ENCODE measurements at places on chromosomes 11 and 22.
A peak's percentile ranks its signal among the peaks of the same experiment; 100 is the strongest.

- no peak for DNase-seq
These were observed 24.6 kb downstream of the RPL3 start for GRCh38 chr22:39294571-39295468.

- DNase-seq, result no peak
These were observed 304.8 kb downstream of the ST3GAL4 start for GRCh38 chr11:126660321-126660720.

DNA sequence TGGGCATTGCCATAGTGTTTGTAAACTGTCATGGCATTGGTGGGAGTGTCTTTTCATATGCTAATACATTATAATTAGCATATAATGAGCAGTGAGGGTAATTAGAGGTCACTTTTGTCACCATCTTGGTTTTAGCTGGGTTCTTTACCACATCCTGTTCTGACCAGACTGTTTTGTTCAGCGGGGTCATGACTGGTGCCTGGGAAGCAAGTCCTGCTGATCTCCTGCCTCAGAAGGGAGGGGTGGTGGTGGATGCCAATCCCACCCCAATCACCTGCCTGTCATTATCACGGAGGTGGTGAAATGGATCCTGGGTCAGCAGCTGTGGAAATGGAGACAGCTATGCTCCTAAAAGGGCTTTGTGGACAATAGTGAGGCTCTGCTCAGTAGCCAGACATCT lies 31.2 kb downstream of the IL18 start:
- no peak for DNase-seq

DNA sequence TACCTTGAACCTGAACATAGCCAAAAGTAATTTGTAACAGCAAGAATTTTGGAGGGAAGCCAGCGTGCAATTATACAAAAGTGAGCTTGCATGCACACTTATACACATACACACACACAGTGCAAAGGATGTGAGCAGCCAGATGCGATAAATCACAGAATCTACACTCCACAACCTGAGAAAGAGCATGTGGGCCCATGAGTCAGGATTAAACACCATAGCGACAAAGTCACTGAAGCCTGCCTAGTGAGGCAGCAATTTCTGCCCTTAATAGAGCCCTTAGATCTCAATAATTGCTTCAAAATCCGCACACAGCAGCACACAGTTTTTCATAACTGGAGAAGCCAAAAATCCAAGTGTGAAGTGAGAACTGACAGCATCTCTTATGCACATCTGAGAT lies 42.6 kb upstream of the TEAD1 start:
- no peak for DNase-seq

DNA sequence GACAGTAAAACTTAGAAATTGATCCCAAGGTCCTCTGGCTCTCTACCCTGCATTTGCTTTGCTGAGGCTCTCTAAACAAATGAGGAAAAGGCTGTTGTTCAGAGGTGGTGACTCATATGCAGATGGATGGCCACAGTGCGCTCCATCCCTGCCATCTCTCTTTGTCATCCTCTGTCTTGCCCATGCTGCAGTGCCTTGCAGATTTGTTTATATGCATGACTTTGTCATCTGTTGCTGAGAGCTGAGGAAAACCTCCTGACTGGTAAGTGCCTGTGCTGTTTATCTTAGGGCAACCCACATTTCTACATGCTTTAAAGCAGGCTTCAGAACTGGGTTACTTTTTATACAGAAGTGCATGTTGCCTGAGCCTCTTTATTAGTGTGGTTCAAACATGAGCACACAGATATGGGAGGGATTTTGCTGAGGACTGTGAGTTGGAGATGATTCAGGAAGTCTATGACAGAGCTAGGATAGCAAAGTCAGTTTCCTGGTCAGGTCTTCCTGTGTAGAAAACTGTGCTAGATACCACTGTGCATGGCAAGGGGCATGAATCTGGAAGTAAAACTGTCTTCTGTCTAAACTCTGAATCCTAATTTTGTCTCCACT lies 57.4 kb downstream of the JAM3 start:
- DNase-seq, result no peak

DNA sequence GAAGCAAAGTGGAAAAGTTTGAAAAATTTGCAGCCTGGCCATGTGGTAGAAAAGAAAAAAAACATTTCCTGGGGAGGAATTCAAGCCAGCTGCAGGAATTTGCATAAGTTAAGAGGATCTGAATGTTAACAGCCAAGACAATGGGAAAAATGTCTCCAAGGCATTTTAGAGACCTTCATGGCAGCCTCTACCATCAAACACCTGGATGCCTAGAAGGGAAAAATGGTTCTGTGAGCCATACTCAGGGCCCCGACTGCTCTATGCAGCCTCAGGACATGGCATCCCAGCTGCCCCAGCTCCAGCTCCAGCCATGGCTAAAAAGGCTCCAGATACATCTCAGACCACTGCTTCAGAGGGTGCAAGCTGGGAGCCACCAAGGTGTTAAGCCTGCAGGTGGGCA lies 149.1 kb upstream of the SOX6 start:
- no peak for DNase-seq

DNA sequence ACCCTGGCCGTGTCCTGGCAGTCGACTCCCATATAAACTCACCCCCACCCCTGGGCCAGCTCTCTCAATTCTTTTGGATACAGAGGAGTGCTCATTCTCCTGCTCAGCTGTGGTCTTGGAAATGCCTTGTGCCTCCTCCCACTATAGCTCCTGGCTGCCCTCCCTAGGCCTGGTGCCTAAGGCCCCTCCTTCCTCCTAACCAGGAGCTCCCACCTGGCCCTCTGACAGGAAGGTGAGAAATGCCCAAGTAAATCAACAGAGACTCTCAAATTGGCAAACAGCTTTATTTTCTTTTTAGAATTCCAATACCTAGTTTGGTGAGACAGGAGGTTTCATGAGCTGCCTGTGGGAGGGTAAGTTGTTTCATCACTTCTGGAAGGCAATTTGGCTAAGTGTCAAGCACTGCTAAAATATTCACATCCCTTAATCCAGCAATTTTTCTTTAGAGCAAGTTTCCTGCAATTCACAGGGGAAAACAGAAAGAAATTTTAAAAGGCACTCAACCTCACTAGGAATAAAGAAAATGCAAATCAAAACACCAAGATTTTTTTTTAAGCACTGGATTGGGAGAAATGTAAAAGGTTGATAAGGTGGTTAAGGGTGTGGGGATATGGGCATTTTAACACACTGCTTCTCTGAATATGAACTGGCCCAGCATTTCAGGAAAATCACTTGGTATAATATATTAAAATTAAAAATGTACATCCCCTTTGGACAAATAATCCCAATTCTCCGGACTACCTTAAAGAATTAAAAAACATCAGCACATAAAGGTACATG lies 209.7 kb upstream of the ARHGAP20 start:
- DNase-seq, result no peak

- DNase-seq, result peak; percentile 47
These were observed 22.1 kb downstream of the NECTIN1 start for GRCh38 chr11:119706887-119707286.

GRCh38 chr11:121445071-121445768 lies 6.9 kb upstream of the SORL1 start:
- no peak for DNase-seq

DNA sequence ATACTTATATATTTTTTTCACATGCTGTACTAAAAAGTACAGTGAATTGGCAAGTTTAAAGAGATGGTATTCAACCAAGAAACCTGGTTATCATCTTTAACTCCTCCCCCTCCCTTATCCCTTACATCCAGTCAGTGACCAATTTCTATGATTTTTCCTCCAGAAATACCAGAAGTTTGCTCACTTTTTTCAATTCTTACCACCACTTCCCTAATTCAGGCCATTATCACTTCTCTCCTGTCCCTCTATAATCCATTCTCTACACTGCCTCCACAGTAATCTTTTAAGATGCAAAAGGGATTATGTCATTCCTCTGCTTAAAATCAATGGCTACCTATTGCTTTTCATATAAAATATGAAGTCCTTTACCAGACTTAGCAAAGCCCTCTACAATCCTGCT lies 62.8 kb downstream of the CEP57 start:
- DNase-seq, result no peak

- DNase-seq, result no peak
These were observed 48.6 kb downstream of the MTNR1B start for GRCh38 chr11:93017821-93018690.

All from K562 (cell line).